A549 (cell line): ENCODE measurements at places on chromosomes 2 and 18. TPM values are rescaled to one million over a fixed set of nuclear protein-coding genes. Genes with fewer than 3 reads are reported as not detected.

The EPAS1 gene
- 111 to 128 TPM (median 122 TPM) in 3 replicates for polyA plus RNA-seq

The AQP12A gene
- polyA plus RNA-seq = not detected in 3 replicates

The COL3A1 gene
- 0.35 to 0.99 TPM (median 0.70 TPM) in 3 replicates for polyA plus RNA-seq

The PHLPP1 gene
- polyA plus RNA-seq = 5.9 to 6.5 TPM (median 6.0 TPM) in 3 replicates

The SPHKAP gene
- polyA plus RNA-seq = not detected in 3 replicates
